Activated CD4-positive, CD25-positive, alpha-beta regulatory T cell treated with anti-CD3 and anti-CD28 coated beads, Interleukin-2, amount 50 U/mL, for 24 hours (primary cell): ENCODE measurements at places on chromosomes 2 and 18.

DNA sequence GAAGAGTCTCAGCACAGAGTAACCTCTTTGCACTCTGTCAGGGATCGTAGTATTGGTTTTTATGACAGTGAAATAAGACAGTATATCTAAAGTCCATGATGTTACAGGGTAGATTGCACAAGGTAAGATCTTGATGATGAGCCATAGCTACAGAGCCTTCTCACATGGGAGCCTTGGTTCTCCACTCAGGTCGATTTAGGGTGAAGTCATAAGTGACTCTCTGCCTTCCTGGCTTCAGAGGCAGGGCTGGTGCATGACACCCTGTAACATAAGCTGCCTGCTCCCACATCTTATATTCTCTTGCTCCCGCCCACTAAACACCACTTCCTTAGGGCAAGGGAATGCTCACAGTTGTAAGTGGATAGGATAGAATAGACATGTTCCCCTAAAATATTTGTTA is 13.3 kb downstream of the DAPL1 start:
- no peak for ATAC-seq

GRCh38 chr2:64453770-64454385 is at the start of gene LGALSL:
TSS of gene LGALSL (plus strand) at chr2:64454162. CDS start at chr2:64454546, 384 bp downstream.
- peak; percentile 63 for ATAC-seq

DNA sequence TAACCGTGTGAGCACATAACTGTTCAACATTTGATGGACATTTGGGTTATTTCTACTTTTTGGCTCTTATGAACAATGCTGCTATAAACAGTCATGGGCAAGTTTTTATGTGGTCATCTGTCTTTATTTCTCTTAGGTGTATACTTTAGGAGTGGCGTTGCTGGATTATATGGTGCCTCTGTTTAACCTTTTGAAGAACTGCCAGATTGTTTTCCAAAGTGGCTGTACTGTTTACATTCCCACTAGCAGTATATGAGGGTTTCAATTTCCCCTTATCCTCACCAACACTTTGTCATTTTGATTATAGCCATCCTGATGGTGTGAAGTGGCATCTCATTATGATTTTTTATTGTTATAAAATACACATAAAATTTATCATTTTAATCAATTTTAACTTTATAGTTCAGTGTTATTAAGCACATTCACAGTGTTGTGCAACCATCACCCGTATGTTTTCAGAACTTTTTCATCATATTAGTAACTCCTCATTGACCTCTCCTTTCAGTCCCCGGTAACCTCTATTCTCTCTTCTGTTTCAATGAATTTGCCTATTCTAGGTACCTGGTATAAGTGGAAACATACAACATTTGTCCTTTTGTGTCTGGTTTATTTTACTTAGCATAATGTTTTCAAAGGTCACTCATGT is 55.4 kb downstream of the EML4 start:
- ATAC-seq: no peak

DNA sequence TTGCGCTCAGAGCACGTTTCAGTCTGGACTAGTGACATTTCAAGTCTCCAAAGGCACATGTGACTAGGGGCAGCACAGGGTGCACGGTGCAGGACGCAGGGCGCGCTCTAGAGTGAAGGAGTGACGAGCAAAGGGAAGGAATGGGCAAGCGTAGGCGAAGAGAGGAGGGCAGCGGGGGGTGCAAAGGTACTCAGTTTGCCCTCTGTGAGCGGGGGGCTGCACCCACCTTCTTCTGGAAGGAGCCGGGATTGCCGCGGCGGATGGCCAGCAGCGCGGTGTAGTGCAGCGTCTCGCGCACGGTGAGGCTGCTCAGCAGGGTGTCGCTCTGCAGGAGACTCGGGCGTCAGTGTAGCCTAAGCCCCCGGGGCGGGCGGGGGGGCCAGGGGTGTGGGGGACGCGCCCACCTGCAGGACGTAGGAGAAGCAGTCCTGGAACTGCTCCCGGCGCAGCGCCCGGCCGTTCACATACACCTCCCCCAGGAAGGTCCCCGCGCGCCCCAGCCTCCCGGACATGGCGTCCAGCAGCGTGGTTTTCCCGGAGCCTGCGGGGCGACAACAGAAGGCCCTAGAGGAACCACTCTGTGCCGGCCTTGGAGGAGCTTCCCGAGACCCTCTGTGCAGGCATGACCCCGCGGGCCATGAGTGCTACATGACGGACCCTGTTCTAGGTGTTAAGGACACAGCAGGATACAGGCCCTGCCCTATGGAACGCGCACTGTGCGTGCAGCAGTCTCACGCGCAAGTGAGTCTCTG is 6.9 kb downstream of the ABCG5 start:
- no peak for ATAC-seq

GRCh38 chr2:104539649-104540048 is 314.3 kb upstream of the POU3F3 start:
- ATAC-seq: no peak

GRCh38 chr2:68512326-68512725 is 44.9 kb downstream of the APLF start:
- no peak for ATAC-seq

GRCh38 chr2:120520929-120521912 is 175.3 kb downstream of the INHBB start:
- ATAC-seq: no peak

- no peak for ATAC-seq
Observed at GRCh38 chr2:236657215-236657614, 87.6 kb downstream of the ACKR3 start.

- no peak for ATAC-seq
Observed at GRCh38 chr2:45905632-45905958, 254.1 kb downstream of the PRKCE start.

DNA sequence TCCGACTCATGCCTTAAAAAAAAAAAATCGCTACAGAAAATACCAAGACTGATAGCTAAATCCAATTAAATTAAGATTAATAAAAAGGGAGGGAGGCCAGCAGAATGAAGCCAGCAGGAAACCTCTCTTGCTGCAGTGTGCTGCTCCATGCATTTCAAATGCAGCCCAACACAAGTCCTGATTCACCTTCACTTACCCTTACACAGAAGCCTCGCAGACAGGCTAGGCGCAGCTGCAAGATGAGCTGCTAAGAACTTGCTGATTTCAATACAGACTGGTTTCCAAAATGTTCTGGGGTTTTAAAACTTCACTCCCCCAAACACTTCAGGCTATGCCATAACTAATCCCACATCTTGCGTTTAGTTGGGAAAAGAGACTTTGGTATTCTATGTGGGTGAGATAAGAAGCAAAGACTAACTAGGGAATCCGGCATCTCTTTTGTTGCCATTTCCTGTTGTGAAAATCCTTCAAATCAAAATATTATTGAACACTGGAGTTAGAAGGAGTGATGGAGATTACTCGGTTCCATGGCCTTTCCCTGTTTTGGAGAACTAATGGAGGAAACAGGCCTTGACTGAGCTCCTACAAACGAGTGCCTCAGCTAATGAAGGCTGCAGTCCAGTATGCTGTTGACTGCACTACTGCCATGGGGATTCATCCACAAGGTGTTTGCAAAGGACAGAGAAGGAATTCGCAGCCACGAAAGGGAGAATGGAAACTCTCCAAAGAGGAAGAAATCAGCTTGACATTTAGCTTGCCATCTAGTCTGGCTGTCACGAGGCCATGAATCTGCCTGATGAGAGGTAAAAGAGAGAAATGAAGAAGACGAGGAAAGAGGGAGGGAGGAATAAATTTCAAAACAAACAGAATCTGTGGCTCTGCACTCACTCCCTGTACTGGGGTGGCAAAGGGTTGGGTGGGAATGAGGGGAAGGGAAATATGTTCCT is 67.3 kb downstream of the CLHC1 start:
- no peak for ATAC-seq

DNA sequence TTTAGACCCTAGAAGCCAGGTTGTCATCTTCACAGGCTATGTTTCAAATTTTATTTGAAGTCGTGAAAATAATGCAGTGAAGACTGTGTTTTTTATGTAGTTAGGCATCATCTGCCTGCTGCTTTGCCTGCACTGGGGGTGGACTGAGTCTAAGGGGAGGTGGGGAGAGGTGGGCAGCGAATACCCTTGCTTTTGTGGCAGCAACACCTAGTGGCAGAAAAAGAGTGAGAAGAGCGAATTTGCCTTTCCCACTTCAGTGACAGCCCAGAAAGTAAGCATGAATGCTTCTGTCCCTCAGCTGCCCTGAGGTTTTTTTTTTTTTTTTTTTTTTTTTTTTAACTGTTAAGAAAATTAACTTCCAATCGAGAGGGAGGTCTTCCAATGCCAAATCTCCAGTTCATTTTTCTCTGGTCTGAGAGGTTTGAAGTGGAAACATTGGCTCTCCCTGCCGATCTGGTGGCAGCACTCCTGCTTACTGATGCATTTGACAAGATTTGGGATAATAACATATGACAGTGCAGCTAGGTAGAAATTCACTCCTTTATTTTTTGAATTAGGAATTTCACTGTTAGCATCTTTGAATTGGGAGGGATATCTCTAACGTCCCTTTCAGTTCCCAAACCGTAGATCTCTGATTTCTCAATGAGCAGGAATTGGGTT is 60.3 kb upstream of the LYPD6B start:
- no peak for ATAC-seq

DNA sequence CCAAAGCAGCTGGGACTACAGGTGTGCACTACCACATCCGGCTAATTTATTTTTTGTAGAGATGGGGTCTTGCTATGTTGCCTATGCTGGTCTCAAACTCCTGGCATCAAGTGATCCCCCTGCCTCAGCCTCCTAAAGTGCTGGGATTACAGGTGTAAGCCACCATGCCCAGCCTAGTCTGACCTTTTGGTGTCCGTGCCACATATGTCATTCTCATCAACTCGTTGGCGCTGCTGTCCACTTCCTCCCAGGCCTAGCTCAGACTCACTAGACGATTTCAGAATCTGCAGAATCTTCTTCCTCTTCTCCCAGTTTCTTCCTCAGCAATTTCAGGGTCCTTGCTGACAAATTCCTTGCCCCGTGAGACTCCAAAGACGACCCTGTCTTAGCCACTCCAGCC is 39.8 kb upstream of the DNMT3A start:
- ATAC-seq: no peak
